ENCODE measurements at places on chromosomes 2 and 18. TPM values are rescaled to one million over a fixed set of nuclear protein-coding genes. Genes with fewer than 3 reads are reported as not detected.

The RAB6C gene
- total RNA-seq: not detected

The PSMA8 gene
- not detected for total RNA-seq

The ARMC9 gene
- total RNA-seq: 11.4 TPM

The DPP10 gene
- total RNA-seq: not detected

The ZNF521 gene
- 45.1 TPM for total RNA-seq

The OXER1 gene
- not detected for total RNA-seq

All from cardiac ventricle fibroblast (primary cell).